ENCODE measurements at places on chromosomes 3 and 15. TPM values are rescaled to one million over a fixed set of nuclear protein-coding genes. Genes with fewer than 3 reads are reported as not detected.

Gene NDUFB5
- total RNA-seq, result 142 TPM

Gene NDN
- total RNA-seq, result 61.5 TPM

Gene TCAIM
- 18.4 TPM for total RNA-seq

Gene DALRD3
- total RNA-seq, result 18.0 TPM

DNA sequence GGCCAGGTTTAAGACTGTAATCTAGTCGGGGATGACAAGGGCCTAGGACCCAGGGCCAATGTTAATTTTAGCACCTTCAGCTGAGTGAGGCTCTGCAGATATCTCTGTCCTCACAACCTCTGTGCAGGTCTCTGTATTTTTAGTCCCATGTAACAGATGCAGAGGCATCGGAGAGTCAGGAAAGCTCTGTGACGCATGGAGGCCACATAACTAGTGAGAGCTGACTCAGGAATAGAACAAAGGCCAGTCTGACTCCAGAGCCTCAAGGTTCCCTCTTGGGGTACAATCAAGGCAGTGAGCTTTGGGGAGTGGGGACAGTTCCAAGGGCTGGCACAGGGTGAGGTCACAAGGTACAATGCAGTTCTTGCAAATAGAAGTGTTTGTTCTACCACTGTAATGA, 31.0 kb downstream of the FSTL1 start:
- no peak for DNase-seq

DNA sequence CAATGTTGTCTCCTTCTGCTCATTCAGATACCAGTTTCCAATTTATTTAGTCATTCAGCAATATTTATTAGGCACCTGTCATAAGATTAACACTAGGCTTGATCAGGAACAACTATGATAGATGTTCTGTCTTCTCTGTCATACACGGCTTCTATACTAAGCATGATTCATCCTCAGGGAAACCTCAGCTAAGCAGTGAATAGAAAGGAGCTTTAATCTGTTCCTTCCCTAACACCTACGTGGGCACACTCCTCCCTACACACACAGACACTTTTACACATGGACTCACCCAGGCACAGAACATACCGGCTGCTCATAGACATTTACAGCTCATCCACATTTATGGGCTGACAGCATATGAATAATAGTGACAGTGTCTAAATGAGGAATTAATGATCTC, 136.9 kb downstream of the LEKR1 start:
- DNase-seq, result no peak

DNA sequence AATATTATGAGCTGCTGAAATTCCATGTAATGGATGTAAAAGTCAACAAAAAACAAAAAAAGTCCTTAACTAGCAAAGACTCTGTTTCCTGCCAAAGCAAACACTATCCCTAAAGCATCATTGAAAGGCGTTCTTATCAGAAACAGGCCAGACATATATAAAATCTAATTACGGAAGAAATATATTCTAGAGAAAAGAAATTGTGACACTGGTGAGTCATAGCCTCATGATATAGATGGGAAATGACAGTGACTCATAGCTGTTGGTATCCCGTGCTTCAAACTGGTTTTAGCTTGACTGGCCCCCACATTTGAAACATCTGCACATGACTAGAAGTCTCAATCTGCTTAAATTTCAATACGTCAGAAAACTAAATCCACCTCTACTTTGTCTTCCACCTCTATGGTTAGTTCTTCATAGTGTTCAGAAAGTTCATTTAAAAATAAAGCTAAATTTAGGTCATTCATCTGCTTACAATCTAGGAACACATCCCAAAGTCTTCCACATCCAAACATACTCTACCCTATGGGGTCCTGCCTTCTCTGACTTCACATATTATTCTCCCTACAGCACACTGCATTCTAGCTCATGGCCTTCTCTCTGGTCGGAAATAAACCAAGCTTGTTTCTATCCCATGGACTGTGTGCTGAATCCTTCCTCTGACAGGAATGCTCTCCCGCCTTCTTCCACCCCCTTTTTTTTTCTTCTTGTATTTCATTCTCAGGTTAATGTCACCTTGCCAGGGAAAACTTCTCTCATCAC, 456.3 kb upstream of the ARRDC4 start:
- no peak for DNase-seq

DNA sequence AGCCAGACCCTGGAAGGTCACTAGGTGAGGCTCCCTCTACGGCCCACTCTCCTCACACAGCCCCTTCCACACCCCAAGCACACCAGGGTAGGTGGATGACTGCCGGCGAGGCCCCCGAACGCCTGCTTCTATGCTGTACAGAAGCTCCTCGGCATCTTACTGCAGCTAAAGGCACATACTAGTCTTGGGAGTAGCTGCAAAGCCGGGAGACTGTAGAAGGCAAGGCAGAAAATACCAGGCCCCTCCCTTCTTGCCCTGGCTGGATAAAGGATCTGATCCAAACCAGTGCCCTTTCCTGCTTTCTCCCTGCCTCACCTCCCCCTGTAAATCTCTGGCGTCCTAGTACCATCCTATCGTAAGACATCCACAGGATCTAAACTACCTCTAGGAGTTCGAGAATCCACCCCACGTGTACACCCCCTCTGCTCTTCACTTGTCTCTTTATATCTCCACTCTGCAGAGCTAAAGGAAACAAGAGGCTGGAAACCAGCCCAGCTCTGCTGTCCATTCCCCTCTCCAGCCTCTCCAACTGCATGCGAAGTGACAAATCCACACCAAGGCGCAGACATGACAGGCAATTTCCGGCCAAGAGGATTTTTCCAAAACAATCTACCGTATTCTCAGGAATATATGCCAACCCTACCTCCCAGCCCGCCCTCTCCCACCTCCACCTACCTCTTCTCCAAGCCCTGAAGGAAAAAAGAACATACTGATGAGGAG, 11.8 kb downstream of the TNK2 start:
- DNase-seq, result peak; percentile 64

- no peak for DNase-seq
Observed at GRCh38 chr3:38117748-38118420, 19.0 kb downstream of the ACAA1 start.

GRCh38 chr3:13827256-13827655, 52.6 kb downstream of the WNT7A start:
- no peak for DNase-seq

DNA sequence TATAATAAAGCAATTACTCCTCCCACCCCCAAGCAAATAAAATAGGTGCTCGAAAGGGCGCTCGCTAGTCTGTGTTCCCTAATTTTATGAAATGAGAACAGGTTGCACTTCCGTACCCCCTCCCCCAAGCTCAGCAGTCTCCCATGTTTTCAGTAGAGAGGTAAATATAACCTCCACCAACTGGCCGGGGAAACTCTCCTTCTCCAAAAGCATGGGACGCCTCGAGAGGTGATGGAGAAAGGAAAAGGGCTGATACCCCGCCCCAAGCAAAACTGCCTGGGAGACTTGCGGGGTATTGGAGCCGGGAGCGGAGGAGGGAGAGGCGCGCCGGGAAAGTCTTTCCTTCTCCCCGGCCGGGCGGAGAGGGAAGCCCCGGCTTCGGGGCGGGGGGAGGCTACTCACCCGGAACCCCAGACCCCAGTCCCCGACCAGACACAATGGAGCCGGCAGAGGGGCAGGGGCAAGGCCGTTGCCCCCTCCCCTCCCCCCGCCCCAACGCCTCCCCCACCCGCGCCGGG, 605 bp downstream of the DCUN1D1 start:
- DNase-seq, result no peak

- peak; percentile 55 for DNase-seq
Observed at GRCh38 chr15:78316283-78317083, 17.1 kb upstream of the SKIC8 start.

GRCh38 chr15:89057506-89058133, 30.6 kb upstream of the ABHD2 start:
- peak; percentile 37 for DNase-seq

GRCh38 chr3:65924762-65925161, 114.0 kb downstream of the MAGI1 start:
- DNase-seq, result no peak

All from skin of body (tissue), 3 donors.